ENCODE measurements at places on chromosomes 4 and X. TPM values are rescaled to one million over a fixed set of nuclear protein-coding genes. Genes with fewer than 3 reads are reported as not detected.

DNA sequence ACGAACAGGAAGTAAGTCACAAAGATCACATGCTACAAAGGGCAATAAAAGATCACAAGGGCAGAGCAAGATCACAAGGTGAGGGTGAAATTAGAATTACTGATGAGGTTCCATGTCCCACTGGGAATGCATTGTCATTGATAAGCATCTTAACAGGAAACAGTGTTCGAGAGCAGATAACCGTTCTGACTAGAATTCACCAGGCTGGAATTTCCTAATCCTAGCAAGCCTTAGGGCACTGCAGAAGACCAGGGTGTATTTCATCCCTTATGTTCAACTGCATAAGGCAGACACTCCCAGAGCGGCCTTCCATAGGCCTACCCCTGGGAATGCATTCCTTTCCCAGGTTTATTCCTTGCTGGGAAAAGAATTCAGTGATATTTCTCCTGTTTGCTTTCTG lies 980.6 kb upstream of the LCORL start:
- no peaks in the 10 kb centered on the region for H3K4me1 ChIP-seq
- no peaks in the 10 kb centered on the region for H3K27me3 ChIP-seq
- H3K36me3 ChIP-seq, result no peaks in the 10 kb centered on the region
- DNase-seq, result no peak

DNA sequence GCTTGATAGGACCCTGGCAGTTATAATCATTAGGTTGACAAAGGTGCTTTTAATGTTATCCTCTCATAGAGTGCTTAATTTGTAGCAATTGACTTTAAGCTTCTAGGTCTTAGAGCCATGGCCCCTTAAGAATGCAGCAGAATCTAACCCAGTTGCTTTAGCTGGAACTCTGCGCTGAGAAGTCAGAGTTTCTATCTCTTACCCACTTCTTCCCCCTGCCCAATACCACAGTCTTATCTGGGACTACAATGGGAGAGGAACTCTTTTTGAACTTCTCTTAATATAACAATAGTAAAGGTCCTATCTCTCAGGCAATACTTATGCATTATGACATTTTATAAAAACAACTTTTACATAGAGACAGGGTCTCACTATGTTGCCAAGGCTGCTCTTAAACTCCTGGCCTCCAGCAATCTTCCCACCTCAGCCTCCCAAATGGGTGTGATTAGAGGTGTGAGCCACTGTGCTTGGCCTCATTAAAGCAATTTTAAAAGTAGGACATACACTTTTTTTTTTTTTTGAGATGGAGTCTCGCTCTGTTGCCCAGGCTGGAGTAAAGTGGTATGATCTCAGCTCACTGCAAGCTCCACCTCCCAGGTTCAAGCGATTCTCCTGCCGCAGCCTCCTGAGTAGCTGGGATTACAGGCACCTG lies 1.8 kb downstream of the TLR10 start:
- no peaks in the 10 kb centered on the region for H3K4me1 ChIP-seq
- no peak overlapping the region for H3K27ac ChIP-seq
- no peaks in the 10 kb centered on the region for H3K36me3 ChIP-seq

DMP1 gene
- total RNA-seq, result not detected

GLRA3 gene
- not detected for total RNA-seq

RGN gene
- total RNA-seq, result 0.96 TPM

DNA sequence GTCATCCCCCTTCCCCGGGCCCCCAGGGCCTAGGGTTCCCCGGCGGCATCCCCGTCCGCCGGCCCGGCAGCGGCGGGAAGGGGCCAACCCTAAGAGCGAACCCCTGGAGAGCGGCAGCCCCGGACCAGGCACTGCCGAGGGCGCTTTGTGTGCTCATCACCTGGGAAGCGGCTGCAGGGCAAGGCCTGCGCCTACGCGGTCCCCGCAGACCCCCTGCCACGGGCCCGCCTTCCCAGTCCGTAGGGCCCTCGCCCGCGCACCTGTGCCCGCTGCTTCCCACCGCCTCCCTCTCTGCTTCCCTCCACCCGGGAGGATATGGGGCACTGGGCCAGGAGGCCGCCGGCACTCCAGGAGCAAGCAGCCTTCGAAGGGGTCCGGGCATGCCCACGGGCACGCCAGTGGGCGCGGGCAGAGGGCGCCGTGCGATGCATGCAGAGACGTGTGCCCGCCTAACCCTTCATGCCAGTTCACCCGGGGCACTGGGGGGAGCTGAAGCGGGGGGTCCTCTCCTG lies 2.6 kb downstream of the FLNA start:
- H3K36me3 ChIP-seq, result no peaks in the 10 kb centered on the region
- H3K27ac ChIP-seq, result peak overlapping the region; percentile 98
- no peak for DNase-seq
- peak overlapping the region; percentile 48 for H3K4me3 ChIP-seq
- peaks cover 14% of the 10 kb centered on the region for H3K27me3 ChIP-seq

DNA sequence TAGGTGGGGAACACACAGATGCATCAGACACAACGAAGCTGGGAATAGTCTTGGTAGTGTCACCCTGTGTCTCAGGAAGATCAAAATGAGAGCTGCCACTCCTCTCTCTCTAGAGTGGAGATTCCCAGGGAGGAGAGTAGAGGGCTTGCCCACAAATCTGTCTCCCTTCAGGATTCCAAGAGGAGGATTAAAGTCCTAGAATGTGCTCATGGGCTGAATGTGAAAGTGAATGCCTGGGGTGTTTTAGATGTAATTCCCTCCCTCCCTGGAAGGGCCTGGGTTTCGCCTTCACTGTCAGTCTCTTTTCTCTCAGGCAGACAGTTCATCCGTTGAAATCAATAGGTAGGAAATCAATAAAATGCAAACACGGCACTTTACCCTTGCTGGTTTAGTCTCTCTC lies 282.6 kb upstream of the PPARGC1A start:
- no peaks in the 10 kb centered on the region for H3K36me3 ChIP-seq
- H3K27me3 ChIP-seq, result no peaks in the 10 kb centered on the region
- no peaks in the 10 kb centered on the region for H3K4me1 ChIP-seq

HMX1 gene
- not detected for total RNA-seq

- H3K4me1 ChIP-seq, result no peaks in the 10 kb centered on the region
- H3K27ac ChIP-seq, result no peak overlapping the region
- H3K36me3 ChIP-seq, result no peaks in the 10 kb centered on the region
- no peak for DNase-seq
- H3K27me3 ChIP-seq, result no peaks in the 10 kb centered on the region
These were observed 158.0 kb downstream of the KCNIP4 start for GRCh38 chr4:21790438-21791029.

DNA sequence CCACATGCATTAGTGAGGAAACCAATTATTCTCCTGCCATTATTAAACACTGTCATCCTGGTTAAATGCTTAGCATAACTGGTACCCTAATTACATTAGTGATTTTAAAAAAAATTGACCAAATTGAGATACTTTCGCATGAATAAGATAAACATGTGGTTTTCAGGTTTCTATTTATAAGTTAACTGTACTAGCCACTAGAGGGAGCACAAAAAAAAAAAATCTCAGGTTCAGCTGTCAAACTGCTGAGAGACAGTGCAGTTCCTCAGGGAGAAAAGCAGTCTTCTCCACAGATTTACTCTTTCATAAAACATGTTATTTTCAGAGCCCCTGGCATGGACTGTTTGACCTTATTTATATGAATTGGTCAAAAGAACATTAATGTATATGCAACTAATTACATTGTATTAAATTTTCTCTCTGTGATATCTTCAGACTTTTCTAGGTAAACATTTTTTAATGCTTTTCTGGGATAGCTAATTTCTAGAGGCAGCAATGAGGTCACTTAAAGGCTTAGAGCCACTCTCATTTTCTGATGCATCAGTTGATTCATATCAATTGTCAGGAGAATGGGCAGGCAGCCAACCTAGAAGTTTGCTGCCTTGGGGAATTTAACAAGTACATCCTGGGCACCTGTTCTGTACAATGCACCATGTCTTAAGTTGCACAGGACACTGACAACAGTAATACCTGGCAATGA lies 167.5 kb downstream of the CDS1 start:
- no peaks in the 10 kb centered on the region for H3K27me3 ChIP-seq
- no peak overlapping the region for H3K4me3 ChIP-seq
- peaks cover 29% of the 10 kb centered on the region for H3K36me3 ChIP-seq
- no peak for DNase-seq

DNA sequence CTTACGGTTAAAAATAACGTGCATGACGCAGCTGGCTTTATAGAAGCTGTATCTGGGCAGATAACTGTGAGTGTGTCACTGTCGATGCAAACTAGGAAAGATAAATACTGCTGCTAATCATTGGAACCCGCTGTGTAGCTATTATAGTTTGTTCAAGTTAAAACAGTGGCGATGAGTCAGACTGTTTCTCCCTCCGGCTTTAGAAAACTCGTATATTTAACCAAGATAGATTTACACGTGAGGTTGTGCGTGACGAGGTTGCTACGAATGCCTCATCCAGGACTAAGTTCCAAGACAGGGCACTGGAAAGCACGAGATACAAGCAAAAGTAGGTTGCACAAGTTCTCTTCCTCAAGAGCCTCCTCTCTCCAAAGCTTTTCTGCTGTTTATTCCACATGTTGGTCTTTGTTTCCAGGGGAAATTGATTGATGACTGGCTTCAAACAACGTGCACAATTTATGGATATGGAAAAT lies 270.7 kb downstream of the FBXW7 start:
- H3K36me3 ChIP-seq, result no peaks in the 10 kb centered on the region
- DNase-seq, result no peak
- no peaks in the 10 kb centered on the region for H3K27me3 ChIP-seq
- no peaks in the 10 kb centered on the region for H3K4me1 ChIP-seq
- no peak overlapping the region for H3K27ac ChIP-seq
- H3K4me3 ChIP-seq, result no peak overlapping the region

- no peak overlapping the region for H3K4me3 ChIP-seq
- H3K36me3 ChIP-seq, result no peaks in the 10 kb centered on the region
- no peak for DNase-seq
- H3K4me1 ChIP-seq, result no peaks in the 10 kb centered on the region
- no peak overlapping the region for H3K27ac ChIP-seq
- no peaks in the 10 kb centered on the region for H3K27me3 ChIP-seq
These were observed 56.4 kb downstream of the CXorf58 start for GRCh38 chrX:23964191-23964590.

DNA sequence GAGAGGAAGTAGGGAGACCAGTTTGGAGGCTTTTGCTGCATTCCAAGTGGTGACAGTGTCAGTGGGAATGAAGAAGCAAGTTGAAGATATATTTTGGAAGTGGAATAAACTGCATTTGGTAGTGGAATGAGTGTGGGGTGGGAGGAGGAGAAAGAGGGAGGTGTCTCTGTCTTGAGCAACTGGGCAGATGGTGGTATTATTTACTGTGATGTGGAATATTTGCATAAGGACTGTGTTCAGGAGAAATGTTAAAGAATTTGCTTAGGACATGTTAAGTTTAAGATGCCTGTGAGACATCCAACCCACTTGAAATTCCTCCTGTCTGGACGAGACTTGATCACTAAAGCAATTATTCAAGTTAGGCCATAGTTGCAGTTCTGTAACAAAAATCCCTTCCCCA lies 448.9 kb upstream of the AMOT start:
- no peaks in the 10 kb centered on the region for H3K27me3 ChIP-seq
- no peaks in the 10 kb centered on the region for H3K36me3 ChIP-seq
- no peak overlapping the region for H3K4me3 ChIP-seq

GRCh38 chrX:16702700-16703599 lies 9.5 kb downstream of the CTPS2 start:
- H3K27ac ChIP-seq, result no peak overlapping the region
- DNase-seq, result peak; percentile 26
- no peaks in the 10 kb centered on the region for H3K36me3 ChIP-seq

TSPAN7 gene
- 156 TPM for total RNA-seq
